Activated naive CD4-positive, alpha-beta T cell treated with anti-CD3 and anti-CD28 coated beads, Interleukin-2, amount 10 ng/mL, durations not matched to agents 7 days and 5 days (primary cell): ENCODE measurements at places on chromosomes 3 and 15.

DNA sequence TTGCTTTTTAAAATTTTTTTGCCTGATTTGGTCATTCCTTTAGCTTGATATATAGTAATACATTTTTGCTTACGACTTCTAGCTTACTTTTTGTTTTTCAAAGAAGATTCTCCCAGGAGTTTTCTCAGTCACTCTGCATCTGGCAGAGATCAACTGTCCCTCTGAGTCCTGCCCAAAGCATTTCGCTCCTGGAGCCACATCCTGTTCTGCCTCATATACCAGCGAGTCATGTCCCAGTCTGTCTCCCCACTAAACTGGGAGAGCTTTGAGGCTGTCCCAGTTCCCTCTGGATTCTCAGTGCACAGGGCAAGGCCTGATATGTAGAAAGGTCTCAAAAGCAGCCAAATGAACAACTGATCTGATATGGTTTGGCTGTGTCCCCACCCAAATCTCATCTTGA is 326.3 kb downstream of the ARRDC4 start:
- no peak for DNase-seq

DNA sequence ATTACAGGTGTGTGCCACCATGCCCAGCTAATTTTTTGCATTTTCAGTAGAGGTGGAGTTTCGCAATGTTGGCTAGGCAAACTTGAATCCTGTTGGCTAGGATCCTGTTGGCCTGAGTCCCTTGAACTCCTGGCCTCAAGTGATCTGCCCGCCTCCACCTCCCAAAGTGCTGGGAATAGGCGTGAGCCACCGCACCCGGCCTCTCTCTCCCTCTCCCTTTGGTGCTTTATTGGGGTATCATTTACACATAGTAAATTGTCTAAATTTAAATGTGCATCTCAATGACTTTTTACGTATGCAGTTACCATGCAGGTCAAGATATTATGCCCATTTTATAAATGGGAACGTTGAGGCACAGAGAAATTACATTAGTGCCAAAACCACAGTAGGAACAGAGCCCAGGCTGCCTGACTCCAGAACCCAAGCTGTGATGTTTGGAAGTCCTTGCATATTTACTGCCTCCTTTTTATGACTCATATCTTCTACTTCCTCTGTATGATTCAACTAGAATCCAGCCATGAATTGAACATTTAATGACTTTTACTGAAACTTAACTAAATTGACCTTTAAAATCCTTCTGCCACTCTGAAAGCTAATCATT is 34.0 kb upstream of the RPP14 start:
- no peak for DNase-seq

DNA sequence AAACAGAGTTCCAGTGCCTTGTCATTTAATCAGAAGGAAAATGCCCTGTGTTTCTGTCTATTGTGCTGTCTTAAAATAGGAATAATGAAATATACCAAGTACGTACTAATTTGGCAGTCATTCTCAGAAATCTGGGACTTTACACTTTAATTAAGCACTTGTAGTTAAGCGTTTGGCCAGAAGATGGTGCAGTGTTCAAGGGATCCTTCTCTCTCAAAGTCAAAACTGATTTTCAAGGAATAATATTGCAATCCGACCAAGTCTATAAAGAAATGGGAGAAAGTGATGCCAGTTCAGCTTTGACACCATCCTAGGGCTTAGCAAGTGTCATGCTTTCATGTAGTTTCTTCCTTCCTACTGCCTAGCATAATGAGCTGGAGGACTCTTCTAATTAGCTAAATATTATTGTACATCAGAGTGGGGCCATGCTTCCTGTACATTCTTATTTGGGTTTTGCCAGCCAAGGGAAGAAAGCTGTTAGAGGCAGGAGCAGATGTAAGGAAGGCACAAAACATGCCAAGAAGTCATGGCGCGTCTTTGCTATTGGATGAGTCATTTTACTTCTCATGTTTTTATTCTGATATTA is 64.8 kb downstream of the SAMMSON start:
- DNase-seq = no peak

GRCh38 chr15:51348688-51349087 is 7.2 kb downstream of the GLDN start:
- no peak for DNase-seq
